SK-N-SH (cell line): ENCODE measurements at places on chromosomes 5 and 9.

GRCh38 chr5:75021219-75021618 is 31.1 kb downstream of the GCNT4 start:
- H3K27ac ChIP-seq: no peak overlapping the region
- no peaks in the 10 kb centered on the region for H3K27me3 ChIP-seq
- H3K4me3 ChIP-seq: no peak overlapping the region

DNA sequence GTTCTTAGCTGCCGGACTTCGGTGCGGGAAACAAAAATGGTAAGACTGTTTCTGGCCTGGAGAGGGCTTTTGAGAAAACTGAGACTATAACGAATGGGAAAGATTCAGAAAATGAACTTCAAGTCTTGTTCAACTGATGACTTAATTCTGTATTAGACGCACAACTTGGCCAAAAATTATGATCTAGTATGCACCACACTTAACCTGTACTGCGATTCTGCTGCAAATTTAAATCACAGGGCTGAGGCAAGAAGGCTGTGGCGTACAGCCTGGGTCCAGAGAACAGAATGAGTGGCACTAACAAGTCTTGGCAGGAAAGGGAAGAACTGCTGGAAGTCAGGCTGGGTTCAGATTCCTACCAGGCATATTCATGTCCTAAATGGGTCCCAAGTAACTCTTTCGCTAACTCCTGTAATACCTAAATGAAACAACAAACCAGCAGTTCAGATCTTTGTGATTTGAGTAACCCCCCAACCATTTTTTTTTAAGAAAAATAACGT is 781 bp upstream of the COL23A1 start:
- peak overlapping the region; percentile 60; the same call in 1 of the 2 replicates for H3K4me3 ChIP-seq
- H3K4me1 ChIP-seq: no peaks in the 10 kb centered on the region
- no peaks in the 10 kb centered on the region; the same call in 1 of the 2 replicates for H3K27me3 ChIP-seq
- no peak overlapping the region for H3K27ac ChIP-seq

DNA sequence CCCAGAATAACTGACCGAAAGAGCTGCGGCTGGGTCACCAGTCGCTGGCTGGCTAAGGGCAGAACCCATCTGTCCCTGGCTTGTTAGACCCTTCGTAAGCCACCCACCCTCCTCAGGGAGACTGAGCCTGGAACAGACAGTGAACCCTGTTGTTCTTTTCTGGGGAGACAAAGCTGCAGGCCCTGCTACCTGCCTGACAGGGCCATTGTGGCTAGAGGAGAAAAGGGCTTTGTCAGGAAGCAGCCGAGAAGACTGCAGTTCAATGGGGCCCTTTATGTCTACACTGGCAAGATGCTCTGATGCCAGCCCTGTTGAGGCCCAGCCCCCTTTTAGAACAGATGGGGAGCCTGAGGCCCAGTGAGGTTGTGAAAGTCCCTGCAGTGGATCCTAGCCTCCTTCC is 3.7 kb upstream of the NIPAL4 start:
- H3K36me3 ChIP-seq: no peaks in the 10 kb centered on the region
- DNase-seq: no peak
- H3K4me3 ChIP-seq: no peak overlapping the region

- H3K4me1 ChIP-seq: no peaks in the 10 kb centered on the region
- no peak overlapping the region for H3K27ac ChIP-seq
- H3K4me3 ChIP-seq: no peak overlapping the region
- DNase-seq: no peak
Measured at GRCh38 chr5:62066761-62067277, 239.2 kb upstream of the KIF2A start.

DNA sequence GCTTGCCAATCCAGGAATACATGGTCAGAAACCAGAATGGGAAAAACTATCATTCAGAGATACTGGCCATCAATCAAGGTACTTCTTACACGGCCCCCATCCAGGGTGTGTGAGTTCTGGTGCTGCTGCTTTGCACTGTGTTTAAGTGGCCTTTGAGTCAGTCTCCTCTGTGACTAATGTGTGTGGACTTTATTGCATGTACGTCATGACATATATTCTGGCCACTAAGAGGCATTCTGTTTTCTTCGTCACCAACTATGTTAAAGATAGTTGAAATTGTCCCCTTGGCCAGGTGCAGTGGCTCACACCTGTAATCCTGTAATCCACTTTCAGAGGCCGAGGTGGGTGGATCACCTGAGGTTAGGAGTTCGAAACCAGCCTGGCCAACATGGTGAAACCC is 8.5 kb downstream of the EXOSC3 start:
- no peak for DNase-seq
- peaks cover 52% of the 10 kb centered on the region for H3K36me3 ChIP-seq
- no peak overlapping the region for H3K27ac ChIP-seq
- no peaks in the 10 kb centered on the region for H3K4me1 ChIP-seq
- H3K4me3 ChIP-seq: no peak overlapping the region

DNA sequence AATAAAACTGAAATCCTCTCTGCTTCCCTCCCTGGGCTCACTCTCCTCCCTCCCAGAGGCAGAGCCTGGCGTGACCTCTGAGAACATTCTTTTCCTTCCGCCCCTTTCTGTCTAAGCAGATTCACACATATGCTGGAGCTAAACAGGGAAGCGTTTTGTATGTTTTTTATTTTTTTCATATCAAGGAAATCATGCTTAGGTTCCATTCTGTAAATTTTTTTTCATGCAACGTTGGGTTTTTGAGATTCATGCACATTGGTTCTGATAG is 20.2 kb upstream of the BARHL1 start:
- H3K4me1 ChIP-seq: no peaks in the 10 kb centered on the region
- no peaks in the 10 kb centered on the region for H3K36me3 ChIP-seq
- DNase-seq: no peak
- no peaks in the 10 kb centered on the region for H3K27me3 ChIP-seq

DNA sequence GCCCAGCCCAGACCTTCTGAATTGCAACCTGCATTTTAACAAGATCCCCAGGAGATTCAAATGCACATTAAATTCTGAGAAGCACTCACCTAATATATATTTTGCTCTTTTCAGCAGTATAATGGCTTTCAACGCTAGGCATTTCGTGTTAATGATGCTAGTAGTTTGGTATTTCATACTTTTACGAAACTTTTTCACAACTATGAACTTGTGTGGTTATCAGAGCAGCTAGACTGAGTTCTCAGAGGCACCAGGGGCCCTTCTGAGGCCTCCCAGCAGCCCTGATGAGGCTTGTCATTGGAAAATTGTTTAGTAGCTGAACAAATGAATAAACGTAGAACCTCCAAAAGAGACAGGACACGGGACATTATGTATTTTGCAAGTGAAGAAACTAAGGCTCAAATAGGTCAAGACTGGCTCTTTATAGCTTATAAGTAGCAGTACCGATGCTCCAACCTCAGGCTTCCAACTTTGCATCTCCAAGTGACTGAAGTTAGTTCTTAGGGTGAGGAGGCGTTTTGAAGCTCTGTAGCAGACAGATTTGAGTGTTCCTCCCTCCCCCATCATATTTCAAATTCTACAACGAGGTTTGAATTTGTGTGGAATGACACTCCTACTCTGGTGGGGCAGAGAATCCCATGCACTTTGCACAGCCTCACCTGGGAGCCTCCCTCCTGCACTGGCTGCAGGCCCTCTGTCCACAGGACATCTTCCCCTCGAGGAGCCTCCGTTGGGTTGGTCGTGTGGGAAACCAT is 121.1 kb upstream of the SLC25A48 start:
- no peak overlapping the region for H3K27ac ChIP-seq
- H3K36me3 ChIP-seq: no peaks in the 10 kb centered on the region
- DNase-seq: no peak

DNA sequence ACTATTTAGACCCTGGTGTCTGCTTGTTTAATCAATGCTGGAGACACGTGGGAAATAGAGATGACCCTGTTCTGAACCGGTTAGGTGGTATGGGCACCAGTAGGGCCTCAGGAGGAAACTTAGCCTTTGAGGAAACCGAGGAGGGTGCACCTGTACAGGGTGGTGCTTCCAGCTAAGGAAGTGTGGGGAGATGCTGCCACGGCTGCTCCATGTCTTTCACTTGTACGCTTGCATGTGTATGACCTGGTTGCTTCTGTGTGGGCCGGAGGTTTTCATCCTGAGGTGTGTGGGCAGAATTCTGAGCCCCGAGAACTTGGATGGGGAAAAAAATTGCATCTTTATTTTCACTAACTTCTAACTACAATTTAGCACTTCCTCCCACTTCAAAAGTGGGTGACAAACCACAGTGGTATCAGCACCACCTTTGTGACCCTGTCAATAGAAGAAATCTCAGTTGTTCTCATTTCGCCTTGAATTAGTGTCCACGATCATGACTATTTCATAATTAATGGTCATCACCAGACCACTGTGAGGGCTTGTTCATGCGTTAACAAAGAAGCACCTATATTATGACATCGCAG is 99.8 kb upstream of the SPATA31C2 start:
- no peak overlapping the region for H3K4me3 ChIP-seq
- no peak overlapping the region for H3K27ac ChIP-seq
- no peak for DNase-seq
- H3K36me3 ChIP-seq: no peaks in the 10 kb centered on the region
- no peaks in the 10 kb centered on the region for H3K27me3 ChIP-seq

DNA sequence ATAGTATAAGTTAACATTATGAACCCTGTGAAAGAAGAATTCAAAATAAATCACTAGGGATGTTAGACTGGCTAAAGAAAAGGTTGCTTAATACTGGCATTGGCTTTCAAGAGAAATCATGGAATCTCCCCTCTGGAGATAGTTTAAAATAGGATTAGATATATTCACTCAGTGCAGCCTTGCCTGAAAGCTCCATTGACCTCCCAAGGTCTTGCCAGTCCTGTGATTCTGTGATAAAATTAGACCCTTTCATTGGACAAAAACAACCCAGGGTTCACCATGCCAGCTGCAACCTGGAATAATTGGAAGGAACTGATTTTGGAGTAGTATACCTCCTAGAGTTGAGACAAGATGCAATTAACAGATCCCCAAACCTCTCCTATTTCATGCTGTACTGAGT is 588.1 kb upstream of the MEF2C start:
- no peaks in the 10 kb centered on the region for H3K27me3 ChIP-seq
- H3K27ac ChIP-seq: no peak overlapping the region
- no peak for DNase-seq
- no peak overlapping the region for H3K4me3 ChIP-seq
- H3K4me1 ChIP-seq: no peaks in the 10 kb centered on the region
